ENCODE measurements at places on chromosomes 7 and 10.
A peak's percentile ranks its signal among the peaks of the same experiment; 100 is the strongest.

DNA sequence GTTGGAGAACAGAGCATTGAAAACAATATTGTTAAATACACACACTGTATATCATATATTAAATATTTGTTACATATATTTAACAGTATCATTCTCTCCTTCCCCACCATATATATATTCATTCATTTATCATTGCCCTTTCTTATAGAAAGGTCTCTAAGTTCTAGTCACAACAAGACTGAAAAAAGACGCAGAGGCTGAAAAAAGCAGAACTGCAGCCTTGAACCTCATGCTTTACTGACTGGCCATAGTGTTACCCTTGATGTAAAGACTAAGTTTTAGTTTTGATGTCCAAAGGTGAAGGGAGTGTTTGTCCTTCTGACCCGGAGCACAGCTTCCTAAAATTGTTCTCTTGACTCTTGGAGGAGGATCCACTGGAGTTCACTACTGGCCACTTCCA lies 247.9 kb downstream of the PTEN start:
- DNase-seq, result no peak

- no peak for DNase-seq
Measured at GRCh38 chr7:107045195-107045960, 873 bp downstream of the PRKAR2B start.

- peak; percentile 15 for DNase-seq
Measured at GRCh38 chr7:24825381-24825794, 68.1 kb upstream of the GSDME start.

DNA sequence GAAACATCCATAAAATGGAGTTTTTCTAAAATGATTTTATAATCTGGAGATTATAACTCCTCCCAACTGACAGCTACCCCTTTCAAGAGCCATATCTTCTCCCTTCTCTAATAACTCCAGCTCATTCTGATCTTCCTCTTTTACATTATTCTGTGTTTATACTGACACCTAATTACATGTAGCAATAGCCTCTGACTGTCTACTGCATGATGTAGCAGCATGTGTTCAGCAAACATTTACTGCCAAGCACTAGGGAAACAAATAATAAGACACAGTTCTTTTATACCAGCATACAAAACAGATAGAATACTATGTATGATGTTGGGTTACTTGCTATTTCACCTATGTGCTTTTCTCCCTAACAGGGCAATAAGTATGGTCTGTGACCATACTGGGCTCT lies 20.7 kb downstream of the RBM28 start:
- DNase-seq, result no peak

DNA sequence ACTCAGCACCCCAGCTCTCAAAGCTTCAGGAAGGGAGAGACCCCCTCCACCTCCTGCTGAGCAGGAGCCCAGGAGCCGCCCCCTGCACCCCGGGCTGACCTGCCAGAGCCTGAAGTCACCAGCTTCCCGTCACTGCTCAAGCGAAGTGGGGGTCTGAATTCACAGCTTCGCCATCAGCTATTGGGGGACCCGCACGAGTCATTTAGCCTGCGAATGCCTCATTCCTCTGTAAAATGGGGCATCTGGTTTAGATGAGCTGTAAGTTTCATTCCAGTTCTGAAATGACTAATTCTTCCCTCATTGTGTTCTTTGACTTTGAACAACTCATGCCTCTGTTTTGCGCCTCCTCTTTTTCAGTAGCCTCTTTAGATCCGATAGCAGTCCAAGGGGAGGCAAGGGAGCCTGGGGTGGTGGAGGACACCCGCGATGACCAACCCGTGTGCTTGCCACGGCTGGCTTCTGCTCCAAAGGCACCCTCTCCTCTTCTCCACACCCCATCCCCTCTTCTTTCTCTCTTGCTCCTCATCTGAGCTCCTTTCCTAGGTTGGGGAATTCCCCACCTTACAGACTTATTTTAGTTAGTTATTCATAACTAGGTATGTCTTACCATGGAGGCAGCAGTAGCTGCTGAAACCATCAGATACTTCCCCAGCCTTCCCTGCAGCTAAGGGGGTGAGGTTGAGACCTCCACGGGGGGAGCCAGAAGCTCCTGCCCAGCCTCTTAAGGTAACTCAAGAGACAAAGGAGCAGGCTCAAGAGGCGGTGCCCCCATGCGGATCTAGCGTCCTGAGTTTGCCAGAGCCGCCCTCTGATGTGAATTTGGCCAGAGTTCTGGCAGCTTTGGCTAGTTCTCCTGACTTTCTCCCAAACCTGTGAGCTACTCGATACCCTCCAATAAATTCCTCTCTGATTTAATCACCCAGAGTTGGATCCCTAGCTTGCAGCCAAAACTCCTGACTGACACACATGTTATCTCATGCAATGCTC lies 47.7 kb downstream of the RBM17 start:
- DNase-seq, result no peak

DNA sequence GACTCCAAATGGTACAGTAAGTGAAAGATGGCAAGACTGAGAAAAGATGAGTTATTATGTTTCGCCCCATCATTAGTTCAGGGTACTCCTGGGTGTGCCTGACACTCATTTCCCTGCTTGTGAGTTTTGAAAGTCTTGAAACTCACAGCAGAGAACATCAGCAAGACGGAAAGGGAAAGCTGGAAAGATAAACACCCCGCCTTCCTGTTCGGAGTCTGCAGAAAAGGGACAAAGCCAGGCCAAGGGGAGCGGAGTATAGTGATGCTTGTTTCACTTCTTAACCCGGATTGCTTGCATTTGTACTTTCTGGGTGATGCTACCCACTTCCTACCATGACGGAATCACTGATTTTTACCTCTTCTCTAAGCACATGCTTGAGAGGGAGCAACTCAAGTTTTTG lies 294.5 kb downstream of the FRMD4A start:
- no peak for DNase-seq
